GM20000 (cell line): ENCODE measurements at places on chromosomes 7 and 10.
A peak's percentile ranks its signal among the peaks of the same experiment; 100 is the strongest.

- DNase-seq: no peak
Measured at GRCh38 chr7:113487925-113488731, 369.8 kb upstream of the SMIM30 start.

DNA sequence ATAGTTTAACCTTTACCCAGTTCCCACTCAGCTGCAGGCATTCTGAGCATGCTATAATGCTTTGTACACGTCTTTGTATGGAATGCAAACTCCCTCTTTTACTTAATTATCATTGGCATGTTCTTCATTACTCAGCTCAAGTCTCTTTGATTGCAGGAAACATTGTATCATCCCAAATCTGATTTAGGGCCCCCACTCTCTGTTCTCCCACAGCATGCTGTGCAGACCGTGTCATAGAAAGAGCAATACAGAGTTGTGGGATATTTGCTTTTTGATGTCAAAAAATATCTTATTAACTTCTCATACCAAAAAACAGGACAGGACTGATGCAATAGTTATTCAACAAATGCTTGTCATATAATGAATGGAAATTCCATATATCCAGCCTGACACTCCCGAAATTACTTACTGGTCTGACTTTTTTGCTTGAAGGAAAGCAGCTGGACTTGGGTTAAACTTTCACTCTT lies 1081.5 kb upstream of the C7orf33 start:
- DNase-seq: no peak

DNA sequence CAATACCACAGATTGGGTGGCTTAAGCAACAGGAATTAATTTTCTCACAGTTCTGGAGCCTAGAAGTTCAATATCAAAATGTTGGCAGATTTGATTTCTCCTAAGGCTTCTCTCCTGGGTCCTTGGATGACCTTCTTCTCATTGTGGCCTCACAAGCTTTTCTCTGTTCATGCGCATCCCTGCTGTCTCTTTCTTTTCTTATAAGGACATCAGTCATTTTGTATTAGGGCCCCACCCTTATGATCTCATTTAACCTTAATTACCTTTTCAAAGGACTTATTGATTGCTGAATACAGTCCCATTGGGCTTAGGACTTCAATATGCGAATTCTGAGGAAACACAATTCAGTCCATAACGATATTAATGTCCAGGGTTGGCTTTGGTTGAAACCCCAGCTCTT lies 285.4 kb downstream of the HDAC9 start:
- no peak for DNase-seq

GRCh38 chr7:158452331-158452730 lies 135.3 kb downstream of the PTPRN2 start:
- DNase-seq: no peak

- no peak for DNase-seq
Measured at GRCh38 chr7:55212838-55213237, 152.3 kb upstream of the LANCL2 start.

- no peak for DNase-seq
Measured at GRCh38 chr10:128487517-128487916, 361.3 kb upstream of the MKI67 start.

DNA sequence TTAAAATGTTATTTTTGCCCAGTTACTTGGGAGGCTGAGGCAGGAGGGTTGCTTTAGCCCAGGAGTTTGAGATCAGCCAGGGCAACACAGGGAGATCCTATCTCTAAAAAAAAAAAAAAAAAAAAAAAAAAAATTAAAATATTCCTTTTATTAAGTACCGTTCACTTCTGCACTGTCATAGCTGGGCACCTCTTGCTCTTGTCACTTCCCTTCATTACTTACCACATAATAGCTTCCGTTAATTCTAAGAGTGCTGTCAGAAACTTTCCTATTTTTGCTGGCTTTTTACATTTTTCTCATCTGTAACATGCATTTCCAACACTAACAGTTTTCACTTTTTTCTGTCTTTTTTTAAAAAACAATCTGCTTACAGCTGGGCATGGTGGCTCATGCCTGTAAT lies 132.9 kb downstream of the PIP4K2A start:
- no peak for DNase-seq

GRCh38 chr10:59373071-59373470 lies 10.7 kb upstream of the FAM13C start:
- DNase-seq: no peak

DNA sequence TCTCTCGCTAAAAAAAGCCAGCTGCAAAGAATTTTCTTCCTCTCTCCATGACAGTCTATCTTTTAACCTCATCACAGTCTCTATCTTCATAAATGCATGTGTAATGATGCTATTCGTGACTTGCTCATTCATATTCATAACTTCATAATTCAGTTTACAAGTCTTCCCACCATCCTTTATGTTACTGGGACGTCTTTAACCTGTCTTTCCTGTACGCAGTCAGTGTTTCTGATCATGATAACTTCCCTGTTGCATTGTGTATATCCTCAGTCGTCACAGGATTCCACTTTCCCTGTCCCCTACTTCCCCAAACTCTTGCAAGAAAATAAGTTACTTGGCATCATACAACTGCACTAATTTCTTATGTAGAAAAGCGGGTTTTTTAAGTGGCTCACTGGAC lies 165.6 kb upstream of the ASAH2 start:
- peak; percentile 30 for DNase-seq

DNA sequence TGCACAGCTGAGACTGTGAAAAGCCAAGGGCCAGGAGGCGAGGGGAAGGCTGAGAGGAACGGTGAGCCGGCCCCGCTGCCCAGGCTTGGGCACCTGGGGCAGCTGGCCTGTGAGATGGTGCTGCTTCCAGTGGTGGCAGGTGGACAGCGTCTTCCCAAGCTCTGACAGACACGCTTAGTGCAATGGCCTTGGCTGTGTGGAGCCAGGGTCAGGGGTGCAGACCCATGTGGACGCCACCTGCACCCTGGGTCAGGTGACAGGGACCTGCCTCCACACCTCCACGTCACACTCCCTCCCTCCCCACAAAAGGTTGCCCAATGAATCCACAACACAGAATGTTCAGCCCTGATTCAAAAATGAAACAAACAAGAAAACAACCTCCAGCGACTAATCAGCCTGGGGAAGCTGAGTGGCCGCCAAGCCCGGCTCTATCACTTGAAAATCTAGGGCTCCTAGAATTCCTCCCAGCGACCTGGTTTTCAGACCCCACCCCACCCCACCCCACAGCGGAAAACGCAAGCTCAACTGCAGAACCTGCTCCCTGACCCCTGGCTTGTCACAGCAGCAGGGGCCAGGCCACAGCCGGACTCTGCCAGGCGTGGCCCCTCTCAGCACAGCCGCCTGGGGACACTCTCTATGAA lies 54.3 kb downstream of the PRKAG2 start:
- no peak for DNase-seq

DNA sequence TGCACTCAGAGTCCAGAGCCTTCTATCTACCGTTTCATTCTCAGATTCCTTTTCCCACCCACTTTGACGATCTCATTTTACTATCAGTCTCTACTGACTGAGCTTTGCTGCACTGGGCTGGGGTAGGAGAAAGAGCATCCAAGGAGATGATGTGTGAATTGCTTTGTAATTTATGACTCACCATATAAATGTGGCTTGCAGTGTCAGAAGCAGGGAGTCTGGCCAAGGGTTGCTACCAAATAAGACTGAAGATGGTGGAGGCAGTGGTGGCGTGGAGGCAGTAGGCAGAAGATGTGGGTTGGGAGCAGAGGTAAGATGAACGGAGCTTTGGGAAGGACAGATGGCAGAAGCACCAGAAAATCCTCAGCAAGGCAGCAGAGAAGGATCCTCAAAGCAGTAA lies 73.3 kb upstream of the AGK start:
- no peak for DNase-seq

GRCh38 chr7:150820578-150821198 lies 20.1 kb downstream of the TMEM176A start:
- DNase-seq: no peak

- DNase-seq: no peak
Measured at GRCh38 chr10:63929831-63930467, 408.7 kb downstream of the REEP3 start.

- DNase-seq: no peak
Measured at GRCh38 chr7:57413529-57414398, 36.2 kb upstream of the ZNF716 start.

GRCh38 chr7:70779321-70779720 lies 352.6 kb upstream of the GALNT17 start:
- no peak for DNase-seq

- DNase-seq: peak; percentile 78
Measured at GRCh38 chr10:43816351-43817321, 168.0 kb upstream of the ZNF32 start.

DNA sequence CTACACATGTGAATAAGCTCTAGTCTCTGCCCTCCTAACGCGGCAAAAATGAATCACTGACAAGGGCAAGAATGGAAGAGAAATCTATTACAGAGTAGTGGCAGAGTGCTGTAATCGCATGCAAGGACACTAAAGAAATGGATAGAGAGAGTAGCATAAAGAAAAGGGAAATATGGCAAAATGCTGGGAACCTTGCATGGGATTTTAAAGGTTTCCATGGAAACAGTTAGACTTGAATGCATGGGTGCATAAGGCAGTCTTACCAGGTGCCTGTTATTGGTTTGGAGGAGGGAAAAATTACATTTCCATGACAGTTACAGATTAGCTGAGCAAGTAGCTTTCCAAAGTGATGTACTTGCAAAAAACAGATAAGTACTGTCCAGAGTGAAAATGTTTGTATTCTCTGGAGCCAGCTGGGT lies 233.4 kb downstream of the PTN start:
- no peak for DNase-seq

GRCh38 chr10:79048639-79049550 lies 19.9 kb upstream of the ZMIZ1 start:
- DNase-seq: no peak
